ENCODE measurements at places on chromosomes 7 and 10.

- no peak for DNase-seq
Observed at GRCh38 chr10:130631142-130632096, 495.2 kb downstream of the GLRX3 start.

- no peak for DNase-seq
Observed at GRCh38 chr7:151511946-151512345, 7.7 kb downstream of the RHEB start.

DNA sequence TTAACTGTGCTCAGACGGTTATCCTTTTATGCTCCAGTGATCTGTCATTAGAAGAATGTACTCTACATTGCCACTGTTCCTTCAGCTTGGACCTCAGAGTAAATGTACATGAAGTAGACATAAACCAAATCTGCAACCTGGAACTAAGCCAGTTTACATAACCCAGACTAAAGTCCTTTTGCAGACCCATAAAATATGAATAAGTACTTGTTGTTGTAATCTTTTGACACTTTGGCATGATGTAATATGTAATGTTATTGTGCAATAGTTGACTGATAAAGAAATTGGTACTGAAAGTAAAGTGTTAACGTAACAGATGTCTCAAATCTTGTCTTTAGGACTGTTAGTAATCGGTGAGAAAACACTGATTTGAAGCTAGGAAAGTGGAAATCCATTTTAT, 115.8 kb upstream of the SORCS1 start:
- DNase-seq = no peak

DNA sequence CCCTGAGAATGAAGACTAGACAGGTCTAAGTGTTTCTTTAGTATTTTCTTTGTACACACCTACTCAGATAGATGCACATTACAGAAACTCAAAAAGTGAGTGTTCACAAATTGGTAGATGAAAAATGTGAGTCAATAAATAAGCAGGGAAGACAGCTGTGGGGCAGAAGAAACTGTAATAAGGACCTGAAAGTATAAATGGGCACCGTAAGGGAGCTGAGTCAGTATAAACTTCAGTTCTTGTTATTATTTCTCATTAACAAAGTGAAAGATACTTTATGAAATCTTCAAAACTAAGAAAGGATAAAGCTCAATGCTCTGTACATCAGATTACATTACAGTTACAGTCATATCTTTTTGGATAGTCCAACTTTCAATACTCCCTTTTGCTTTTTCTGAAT, 2.5 kb downstream of the MTPN start:
- no peak for DNase-seq

- no peak for DNase-seq
Observed at GRCh38 chr10:69710008-69710888, 80.2 kb downstream of the FAM241B start.

- DNase-seq = no peak
Observed at GRCh38 chr7:51280156-51280555, 36.5 kb downstream of the COBL start.

- no peak for DNase-seq
Observed at GRCh38 chr10:133456041-133456951, 2.6 kb downstream of the SCART1 start.

GRCh38 chr10:99457813-99458212, 27.4 kb upstream of the GOT1 start:
- DNase-seq = no peak

GRCh38 chr7:96017877-96018276, 245.5 kb downstream of the DYNC1I1 start:
- no peak for DNase-seq

Measured in thoracic aorta (tissue), 2 donors.